ENCODE measurements at places on chromosomes 16 and 17.

DNA sequence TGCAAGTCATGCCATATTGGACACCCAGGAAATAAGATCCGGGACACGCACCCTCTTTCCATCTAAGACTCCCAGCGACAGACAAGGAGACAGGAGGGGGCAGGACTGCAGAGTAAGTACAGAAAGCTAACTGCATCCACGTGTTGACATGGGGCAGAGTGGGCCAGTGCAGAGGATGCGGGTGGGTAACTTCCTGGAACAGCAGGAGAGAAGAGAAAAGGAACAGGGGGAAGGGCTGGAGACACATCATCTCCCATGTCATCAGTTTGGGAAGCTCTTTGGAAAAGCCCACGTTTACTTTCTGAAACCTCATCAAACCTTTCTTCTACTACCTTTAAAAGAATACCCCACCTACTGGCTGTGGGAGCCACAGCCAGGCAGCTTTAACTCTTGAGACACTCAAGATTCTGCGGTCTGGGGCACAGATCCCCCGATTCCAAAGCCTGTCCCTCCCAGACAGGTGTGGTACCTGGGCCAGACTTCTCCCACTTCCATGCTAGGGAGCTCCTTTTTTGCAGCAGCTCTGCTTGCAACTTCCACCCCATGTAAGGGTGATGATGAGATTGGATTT is 273.5 kb upstream of the RPL38 start:
- no peak for DNase-seq

DNA sequence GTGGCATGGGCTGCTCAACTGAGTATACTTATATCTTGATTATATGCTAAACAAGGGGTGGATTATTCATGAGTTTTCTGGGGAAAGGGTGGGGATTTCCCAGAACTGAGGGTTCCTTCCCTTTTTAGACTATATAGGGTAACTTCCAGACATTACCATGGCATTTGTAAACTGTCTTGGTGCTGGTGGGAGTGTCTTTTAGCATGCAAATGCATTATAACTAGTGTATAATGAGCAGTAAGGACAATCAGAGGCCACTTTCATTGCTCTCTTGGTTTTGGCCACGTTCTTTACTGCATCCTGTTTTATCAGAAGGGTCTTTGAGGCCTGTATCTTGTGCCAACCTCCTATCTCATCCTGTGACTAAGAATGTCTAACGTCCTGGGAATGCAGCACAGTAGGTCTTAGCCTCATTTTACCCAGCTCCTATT is 12.0 kb downstream of the PRR11 start:
- DNase-seq = no peak

GRCh38 chr16:14531101-14531500 is 99.0 kb downstream of the PARN start:
- DNase-seq = no peak

DNA sequence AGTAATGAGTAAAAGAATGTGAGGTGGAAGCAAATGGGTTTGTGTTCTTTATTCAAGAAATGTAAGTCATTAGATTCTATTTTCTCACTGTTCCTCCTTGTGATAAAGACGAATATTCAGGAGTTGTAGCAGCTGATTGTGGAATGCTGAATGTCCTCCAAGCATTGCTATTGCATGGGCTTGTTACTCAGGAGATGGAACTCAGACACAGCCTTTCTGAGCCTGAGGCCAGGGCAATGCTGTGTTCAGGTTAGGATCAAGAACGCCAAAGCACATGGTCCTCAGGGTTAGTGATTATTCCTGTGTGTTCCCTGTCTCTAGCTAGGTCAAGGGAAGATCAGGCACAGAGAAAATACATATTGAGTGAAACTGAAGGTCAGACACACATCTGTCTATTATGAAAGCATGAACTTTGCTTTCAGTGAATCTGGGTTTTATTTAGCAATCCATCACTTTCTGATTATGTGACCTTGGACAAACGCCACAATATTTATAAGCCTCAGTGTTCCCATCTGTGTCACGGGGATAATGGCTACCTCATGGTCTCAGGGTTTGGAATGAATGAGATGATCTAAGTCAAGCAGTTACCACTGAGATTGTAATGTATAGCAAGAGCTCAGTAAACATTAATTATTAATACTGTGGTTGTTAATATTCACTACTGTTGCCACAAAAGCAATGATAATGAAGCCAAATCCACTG is 426.8 kb upstream of the DYNLRB2 start:
- DNase-seq = no peak

DNA sequence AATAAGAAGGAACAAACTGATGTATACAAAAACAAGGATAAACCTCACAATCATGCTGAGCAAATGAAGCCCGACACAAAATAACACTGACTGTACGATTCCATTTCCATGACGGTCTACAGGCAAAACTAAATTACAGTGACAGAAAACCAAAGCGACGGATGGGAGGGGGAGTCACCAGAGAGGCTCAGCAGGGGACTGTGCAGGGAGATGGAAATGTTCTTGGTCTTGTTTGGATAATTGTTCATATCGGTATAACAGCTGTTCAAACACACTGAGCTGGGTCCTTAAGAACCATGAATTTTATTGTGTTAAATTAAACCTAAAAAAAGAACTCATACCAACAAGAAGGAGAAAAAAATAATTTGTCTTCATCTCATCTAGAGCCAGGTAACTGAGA is 97.8 kb downstream of the NXN start:
- DNase-seq = no peak

All from HS-5 (cell line).